GOT3 (cell line): ENCODE measurements at places on chromosomes 6 and 20.

DNA sequence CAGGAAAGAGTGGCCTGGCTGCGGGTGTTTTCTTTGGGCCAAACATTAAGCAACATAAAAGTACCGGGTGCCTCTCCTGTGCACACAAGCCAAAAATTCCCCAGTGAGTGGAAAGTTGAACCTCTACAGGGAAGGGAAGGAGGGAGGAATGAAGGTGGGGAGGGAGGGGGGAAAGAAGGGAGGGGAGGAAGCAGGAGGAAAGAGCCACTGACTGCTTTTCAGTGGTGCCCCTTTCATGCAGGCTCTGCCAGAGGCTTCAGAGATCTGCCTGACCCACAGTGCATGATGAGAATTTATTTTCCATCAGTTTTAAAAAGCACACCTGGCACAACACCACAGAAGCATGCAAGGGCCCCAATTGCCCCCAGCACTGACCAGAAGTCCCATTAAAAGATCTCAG lies 27.5 kb upstream of the AVP start:
- DNase-seq, result no peak

GRCh38 chr6:77231438-77232305 lies 231.6 kb downstream of the HTR1B start:
- no peak for DNase-seq

- no peak for DNase-seq
Observed at GRCh38 chr6:136117081-136117480, 133.0 kb downstream of the MTFR2 start.

DNA sequence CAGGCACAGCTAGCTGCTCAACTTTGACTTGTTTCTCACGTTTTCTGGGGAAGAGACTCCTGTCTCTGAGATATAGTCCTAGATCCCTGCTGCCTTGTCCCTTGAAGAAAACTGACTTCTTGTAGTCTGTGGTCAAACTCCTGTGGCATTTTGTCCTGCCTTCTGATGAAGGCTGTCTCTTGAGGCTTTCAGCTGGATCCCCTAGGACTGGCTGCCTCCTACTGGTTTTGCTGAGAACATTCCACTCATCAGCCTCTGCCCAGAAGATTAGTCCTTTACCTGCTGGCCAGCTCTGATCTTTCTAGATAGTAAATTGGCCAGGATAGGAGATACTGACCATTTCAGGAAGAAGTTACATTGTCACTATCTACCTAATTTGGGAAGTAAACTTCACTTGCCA lies 71.9 kb upstream of the CNR1 start:
- no peak for DNase-seq

DNA sequence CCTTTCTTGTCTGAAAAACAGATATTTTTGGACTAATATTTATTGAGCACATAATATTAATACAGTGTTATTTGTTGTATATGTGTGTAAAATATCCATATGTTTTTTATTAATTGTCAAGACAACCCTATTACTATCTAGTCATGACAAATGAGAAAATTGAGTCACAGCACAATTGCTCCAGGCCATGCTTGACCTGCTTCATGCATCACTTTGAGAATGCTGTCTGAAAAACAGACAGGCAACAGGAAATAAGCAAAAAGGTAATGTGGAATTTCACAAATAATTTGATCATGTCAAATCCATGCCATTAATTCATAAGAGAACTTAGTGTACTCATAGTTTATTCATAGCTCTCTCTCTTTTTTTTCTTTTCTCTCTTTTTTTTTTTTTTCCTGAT lies 246.5 kb downstream of the RIMS1 start:
- DNase-seq, result no peak

DNA sequence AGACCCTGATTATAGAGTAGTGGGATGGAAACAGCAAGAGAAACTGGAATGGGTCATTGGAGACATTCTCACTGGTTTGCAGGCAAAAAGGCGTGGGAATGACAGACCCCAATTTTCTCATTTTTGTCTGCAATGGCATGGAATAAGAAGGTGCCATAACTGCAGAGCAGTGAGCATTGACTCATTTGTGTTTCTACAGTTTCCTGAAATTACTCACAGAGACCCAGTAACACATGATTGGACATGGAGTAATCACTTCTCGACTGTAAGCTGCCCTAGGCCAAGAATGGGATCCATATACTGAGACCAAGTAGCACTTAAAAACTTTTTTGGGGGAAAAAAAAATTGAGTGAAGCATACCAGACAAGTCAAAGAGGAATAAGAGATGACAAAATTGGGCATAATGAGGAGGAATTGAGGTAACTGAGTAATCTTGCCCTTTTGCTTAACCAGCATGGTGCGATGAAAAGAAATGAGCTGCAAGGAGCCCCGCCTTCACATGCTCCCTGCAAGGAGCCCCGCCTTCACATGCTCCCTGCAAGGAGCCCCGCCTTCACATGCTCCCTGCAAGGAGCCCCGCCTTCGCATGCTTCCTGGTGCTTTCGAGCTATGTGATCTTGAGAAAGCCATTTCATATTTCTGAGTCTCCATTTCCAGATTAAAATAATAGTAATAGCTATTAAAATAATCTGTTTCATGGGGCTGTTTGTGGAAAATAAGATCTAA lies 44.1 kb downstream of the NHSL1 start:
- no peak for DNase-seq

GRCh38 chr6:116047173-116047933 lies 13.3 kb downstream of the FRK start:
- DNase-seq, result no peak

GRCh38 chr6:43990275-43990626 lies 137.0 kb downstream of the MRPL14 start:
- DNase-seq, result no peak

- DNase-seq, result no peak
Observed at GRCh38 chr6:166500246-166500645, 86.2 kb downstream of the RAMACL start.

DNA sequence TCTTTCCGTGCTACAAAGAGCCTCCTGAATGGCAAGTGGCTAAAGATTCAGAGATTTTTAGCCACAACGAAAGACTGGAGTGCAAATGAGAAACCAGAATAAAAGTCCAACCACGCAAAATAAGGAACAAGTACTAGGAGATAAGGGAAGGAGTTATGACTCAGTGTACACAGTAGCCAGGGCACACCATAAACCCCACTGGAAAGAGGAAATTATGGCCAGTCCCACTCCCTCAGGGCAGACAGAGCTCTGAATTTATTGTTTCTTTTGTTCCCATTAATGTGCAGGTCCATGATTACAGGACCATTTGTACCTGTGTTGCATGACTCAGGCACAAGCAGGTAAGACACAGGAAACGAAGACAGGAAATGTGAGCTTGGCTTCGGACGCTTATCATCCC lies 150.3 kb upstream of the PREP start:
- DNase-seq, result no peak

DNA sequence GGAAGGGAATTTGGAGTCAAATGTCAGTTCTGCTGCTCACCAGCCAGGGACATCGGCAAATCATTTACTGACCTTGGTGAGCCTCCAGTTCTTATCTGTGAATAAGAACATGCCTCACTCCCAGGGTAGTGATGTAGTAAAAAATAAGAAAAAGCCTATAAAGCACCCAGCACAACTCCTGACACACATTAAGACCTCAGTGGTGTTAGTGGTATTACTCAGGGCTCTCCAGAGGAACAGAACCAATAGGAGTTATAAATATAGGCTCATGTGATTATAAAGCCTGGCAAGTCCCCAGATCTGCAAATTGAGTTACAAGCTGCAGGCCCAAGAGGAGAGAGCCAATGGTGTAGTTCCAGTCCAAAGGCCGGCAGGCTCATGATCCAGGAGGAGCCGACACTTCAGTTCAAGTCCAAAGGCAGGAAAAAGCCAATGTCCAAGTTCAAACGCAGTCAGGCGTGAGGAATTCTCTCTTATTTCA lies 71.3 kb upstream of the EYA2 start:
- no peak for DNase-seq

DNA sequence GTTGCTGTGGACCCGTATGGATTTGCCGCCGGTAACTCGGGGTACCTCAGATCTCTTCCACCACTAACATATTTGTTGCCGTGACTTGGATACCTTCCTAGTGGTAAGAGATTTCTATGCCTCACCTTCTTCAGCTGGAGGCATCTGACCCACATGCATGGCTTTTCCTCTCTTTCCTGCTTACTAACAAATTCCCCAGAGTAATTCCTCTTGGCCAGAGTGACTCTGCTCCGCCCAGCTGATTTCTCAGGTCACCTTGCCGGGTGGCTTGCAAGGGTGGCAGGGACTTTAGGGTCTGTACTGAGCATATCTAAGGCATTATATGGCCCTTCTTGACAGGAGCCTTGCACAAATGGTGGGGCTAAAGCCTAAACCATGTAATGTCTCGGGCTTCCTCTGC lies 38.2 kb downstream of the FAM184A start:
- no peak for DNase-seq

- peak; percentile 24 for DNase-seq
Observed at GRCh38 chr6:30091577-30092381, 16.2 kb upstream of the RNF39 start.

DNA sequence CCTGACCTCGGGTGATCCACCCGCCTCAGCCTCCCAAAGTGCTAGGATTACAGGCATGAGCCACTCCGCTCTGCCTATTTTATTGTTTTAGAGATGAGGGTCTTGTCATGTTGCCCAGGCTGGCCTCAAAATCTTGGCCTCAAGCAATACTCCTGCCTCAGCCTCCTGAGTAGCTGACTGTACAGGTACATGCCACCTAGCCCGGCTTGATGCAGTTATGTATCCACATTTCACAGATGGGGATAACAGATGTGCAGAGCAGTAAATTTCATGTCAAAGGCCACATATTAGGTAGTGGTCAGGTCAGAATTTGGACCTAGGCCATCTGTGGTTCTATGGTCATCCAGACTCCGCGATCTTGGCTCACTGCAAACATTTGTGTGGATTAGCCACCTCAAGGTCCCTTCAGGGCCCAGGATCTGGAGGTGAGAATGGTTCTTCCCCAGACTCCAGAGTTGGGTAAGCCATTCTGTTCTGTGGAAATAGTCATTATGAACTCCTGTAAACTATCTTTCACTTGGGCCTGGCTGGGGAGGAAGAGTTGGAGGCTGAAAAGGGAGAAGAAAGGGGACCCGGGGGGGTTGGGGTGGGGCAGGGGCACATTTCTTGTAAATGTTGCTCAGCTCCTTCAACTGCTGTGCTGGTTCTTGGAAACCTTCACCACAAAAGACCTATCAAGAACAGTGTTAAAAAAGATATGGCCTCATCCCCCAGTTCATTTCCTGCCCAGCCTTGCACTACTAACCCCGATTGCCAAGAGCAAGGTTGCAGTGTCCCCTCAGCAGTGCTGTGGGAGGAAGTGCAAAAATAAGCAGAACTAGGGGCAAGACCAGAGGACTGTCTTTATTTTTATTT lies 13.0 kb downstream of the PIM1 start:
- no peak for DNase-seq

DNA sequence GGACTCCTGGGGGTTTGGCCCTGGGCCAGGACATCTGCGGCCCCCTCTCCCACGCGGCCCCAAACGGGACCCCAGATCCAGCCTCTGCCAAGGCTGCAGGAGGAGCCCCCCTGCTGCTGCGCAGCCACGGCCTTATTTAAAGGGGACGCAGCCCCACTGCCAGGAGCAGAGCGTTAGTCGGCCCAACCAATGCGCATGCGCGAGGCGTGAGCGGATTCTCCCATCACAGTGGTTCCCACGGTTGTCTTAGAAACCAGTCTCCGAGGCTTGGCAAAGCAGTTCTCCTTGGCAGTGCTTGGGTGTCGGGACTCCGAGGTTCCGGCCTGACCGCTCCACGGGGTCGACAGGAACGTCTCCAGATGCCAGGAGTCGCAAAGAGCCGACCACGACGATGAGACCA lies 288.3 kb upstream of the ZNF337 start:
- DNase-seq, result peak; percentile 38

DNA sequence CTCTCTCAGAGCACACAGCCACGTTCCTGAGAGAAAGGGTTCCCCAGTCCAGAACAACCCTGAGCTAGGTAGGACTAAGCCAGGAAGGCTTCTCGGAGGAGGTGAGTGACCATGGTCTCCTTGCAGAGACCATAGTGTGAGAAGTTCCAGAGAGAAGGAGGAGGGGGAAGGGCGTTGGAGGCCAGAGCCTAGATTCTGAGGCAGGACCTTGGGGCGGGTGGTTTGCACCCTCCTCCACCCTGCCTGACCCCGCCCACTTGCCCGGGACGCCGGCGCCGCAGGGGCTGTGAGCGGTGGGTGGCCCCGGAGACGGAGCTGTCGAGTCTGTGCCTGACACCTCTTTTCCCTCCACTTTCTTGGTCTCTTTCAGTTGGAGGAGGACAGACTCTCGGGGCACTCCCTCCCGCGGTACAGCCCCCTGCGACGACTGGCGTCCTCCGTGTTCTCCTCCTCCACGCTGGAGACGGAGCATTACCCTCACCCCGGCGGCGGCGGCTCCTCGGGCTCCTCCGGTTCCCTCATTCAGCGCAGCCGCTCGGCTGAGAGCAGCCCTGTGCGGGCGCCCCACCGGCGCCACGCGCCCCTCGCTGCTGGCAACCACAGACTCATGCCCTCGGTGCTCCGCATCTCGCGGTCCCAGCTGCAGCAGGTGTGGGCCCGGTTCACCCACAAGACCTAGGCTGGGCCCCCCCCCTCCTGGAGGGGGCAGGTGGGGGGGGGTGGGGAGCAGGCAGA lies 26.2 kb downstream of the TTBK1 start:
- no peak for DNase-seq

- DNase-seq, result no peak
Observed at GRCh38 chr20:64100566-64100888, 6.8 kb downstream of the NPBWR2 start.

GRCh38 chr6:6584310-6585002 lies 4.1 kb upstream of the LY86 start:
- DNase-seq, result no peak
